ENCODE measurements at places on chromosomes 7 and 10.

DNA sequence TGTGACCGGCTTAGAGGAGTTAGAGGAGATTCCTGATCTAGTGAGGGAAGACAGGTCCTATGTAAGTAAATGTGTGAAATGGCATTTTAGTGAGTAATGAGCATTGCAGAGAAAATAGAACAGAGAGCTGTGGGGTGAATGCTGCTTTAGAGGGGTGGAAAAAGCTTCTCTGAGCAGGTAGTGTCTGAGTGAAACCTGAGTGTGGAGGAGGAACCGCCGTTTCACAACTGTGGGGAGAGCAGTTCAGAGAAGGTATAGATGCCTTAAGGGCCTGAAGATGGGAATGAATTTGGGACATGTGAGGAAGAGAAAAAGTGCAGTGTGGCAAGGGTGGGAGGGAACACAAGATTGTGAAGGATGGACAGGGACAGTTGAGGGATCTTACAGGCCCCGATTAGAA is 21.6 kb downstream of the FBH1 start:
- no peak for DNase-seq

GRCh38 chr7:100119970-100120732 is 717 bp downstream of the CNPY4 start:
- DNase-seq: peak; percentile 62

GRCh38 chr7:38781991-38782390 is 127.0 kb downstream of the VPS41 start:
- no peak for DNase-seq

DNA sequence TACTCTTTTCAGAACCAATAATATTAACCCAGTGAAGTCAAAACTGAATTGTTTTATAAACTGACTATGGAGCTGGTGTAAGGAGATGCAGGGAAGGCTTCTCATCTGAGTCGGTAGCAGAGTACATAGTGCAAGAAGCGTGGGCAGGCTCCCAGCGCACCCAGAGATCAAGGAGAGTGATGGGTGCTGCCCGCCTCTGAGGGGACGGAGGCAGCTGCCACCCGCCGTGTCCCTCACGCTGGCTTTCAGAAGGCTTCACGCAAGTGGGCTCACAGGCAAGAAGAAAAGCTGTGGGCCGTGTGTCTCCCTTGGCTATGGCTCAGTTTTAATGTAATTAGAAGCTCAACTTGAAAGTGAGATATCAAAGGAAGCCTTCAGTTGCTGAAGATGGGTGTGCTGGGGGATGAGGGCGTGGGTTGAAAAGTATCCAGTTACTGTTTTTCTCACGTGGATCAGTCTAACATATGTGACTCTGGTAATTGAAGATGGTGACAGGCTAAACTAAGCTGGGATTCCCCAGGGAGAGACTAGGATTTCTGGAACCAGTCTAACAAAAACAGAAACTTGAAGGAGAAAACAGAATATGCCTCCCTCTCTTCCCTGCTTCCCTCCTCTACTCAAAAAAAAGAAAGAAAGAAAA is 159.9 kb downstream of the MGMT start:
- DNase-seq: no peak

DNA sequence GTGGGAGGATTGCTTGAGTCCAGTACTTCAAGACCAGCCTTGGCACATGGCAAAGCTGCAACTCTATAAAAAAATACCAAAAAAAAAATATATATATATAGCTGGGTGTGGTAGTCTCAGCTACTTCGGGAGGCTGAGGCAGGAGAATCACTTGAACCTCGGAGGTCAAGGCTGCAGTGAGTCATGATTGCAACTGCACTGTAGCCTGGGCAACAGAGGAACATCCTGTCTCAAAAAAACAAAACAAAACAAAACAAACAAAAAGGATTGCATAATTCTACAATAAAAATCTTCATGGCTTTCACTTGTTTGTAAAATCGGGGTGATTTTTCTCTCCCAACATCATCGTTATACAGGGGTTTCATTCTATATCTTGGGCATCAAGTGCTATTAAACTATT is 35.1 kb downstream of the GUSB start:
- DNase-seq: no peak

- no peak for DNase-seq
Observed at GRCh38 chr10:10078446-10078845, 939.2 kb upstream of the CELF2 start.

- no peak for DNase-seq
Observed at GRCh38 chr10:13773043-13773442, 186.3 kb downstream of the PRPF18 start.
